ENCODE measurements at places on chromosomes 2 and 18.

- DNase-seq = no peak
Measured at GRCh38 chr2:26707747-26708146, 15.2 kb downstream of the KCNK3 start.

DNA sequence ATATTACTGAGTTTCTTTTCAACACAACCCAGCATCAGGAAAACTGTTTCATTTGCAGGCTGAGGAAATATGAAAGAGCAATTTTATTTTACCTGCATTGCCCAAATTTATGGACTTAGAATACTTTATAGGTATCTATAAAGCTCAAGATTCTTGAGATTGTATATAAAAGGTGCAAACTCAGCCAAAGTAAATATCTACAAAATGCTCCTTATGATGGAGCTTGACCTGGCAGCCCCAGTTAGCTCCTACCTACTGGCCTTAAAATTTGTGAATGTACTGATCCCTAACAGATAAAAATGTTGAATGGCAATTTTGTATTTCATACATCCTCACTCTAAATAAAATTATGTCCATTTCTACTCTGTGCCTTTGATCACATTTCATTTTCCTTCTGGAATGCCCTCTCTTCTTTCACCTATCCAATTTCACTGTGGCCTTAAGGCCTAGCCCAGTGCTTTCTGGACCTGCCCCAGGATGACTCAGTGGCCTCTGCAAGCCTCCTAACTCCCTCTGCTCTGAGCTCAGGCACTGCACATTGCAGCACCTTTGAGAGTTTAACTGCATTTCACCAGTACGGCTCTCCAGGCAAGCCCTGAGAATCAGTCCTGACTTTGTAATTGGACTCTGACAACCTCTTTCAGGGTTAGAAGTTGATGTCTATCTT is 125.9 kb downstream of the ANTXR1 start:
- peak; percentile 96 for DNase-seq

GRCh38 chr18:23906658-23907057 is 107.9 kb upstream of the TTC39C start:
- DNase-seq = peak; percentile 11

DNA sequence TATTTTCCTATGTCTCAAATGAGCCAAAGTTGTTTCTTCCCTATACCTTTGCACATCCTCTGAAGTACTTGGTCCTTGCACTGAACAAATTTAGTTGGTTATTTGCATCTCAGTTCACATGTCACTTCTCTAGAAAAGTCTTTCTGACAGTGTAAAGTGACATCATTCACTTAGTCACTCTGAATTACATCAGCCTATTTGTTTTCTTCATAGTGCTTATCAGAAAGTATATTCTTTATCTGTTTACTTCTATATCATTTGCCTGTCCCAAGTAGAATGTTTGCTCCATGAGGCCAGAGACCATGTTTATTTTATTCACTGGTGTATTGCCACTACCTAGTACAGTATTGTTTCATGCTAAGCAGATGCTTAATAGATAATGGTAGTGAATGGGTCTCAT is 173.7 kb downstream of the HNMT start:
- DNase-seq = no peak

- peak; percentile 85 for DNase-seq
Measured at GRCh38 chr2:46072101-46072820, 224.9 kb upstream of the EPAS1 start.

DNA sequence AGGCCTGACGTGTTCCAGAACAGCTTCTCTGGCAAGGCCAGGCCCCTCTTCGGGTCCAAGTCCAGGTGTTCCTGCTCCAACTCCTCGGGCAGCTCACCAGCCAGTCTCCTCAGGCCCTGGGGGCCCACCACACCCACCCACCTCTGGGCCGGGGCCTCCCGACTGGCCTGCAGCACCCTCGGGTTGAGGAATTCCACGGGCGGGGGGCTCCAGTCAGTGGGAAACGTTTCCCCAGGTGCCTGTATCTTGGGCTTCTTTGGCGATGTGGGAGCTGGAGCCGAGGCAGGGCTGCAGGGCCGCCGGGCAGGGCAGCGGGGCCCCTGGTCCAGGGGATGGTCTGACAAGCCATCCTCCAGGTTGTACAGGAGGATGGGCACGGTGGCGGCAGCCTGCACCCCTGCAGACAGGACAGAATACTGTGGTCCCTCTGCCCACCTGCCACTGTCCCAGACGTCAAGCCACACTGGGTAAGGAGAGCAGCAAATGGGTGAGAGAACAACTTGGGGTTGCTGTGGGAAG is 14.4 kb downstream of the FAM178B start:
- DNase-seq = no peak

DNA sequence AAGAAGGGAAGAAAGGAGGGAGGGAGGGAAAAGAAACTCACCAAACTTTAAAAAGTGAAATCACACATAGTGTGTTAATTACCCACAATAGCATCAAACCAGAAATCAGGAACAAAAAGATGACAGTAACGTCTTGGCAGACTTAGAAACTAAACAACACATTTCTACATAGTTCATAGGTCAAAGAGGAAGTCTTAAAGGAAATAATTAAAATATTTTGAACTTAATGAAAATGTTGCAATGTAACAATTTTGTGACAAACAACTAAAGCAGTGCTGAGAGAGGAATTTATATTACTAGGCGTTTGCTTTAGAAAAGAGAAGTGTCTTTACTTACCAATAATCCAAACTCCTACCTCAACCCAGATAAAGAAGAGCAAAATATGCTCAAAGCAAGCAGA is 505.0 kb upstream of the ID2 start:
- no peak for DNase-seq

DNA sequence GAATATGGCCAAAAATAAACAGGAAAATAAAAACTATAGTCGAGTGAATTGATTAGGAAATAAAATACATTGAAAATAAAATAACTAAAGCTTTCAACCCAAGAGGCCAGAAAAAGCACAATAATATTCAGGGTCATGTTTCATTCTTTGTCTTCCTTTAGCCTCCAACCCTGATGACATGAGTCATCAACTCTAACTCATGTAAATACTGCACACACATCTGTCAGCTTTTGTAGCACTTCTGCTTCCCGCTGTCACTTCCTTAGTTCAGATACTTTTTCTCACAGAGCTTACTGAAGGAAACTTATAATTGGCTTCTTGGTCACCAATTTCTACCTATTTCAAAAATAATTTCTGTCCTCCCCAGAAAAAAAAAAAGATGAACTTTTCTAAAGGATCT is 112.8 kb downstream of the UPP2 start:
- DNase-seq = peak; percentile 29

DNA sequence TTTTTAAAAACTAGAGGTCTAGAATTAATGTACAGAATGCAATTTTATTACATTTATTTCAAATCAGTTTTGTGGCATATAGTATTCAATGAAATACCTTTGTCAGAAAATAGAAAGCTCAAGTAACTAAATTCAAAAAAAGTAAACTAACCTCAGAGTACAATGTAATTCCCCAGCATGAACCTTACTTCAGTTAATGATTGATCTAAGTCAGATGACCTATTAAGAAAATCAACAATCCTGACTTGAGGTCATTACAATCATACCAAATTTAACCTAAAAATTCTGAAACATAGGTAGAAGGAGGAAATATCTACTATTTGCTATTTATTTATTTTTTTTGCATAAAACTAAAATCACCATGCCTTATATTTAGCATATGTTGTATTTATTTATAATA is 142.9 kb downstream of the CCDC102B start:
- DNase-seq = no peak

GRCh38 chr2:22209545-22209944 is 1085.8 kb downstream of the TDRD15 start:
- no peak for DNase-seq

DNA sequence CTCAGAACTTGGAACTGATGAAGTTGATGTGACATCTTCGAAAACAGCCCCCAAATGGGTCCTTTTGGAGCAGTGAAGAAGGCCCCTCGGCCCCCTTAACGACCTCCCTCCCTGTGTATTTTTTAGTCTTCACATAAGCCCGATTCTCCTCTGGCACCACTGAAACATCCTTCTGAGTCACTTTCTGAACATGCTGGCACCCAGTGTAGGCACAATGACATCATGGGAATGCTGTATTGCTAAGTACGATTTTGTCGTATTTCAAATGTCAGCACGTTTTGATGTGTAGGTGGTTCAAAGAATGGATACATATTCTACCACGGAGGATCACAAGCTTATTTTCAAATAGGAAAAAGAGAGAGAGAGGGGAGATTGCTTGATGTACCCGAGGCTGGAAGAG is 111.7 kb upstream of the RIOK3 start:
- no peak for DNase-seq

DNA sequence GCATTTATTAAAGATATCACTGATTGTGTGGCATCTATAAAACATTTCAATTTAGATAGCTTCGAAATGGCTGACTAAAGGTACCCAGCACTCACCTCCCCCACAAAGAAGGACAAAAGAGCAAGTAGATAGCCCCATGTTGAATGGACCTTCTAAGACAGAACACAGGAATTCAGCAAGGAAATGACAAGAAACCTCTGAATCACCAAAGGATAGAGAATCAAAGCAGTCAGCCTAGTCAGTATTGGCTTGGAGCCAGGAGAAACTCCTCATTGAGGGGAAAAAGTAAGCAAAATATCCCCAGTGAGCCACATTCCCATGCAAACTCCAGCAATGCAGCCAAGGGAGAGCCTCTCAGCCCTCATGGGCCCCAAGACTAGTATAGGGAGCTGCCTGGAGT is 113.7 kb downstream of the BARD1 start:
- peak; percentile 14 for DNase-seq

DNA sequence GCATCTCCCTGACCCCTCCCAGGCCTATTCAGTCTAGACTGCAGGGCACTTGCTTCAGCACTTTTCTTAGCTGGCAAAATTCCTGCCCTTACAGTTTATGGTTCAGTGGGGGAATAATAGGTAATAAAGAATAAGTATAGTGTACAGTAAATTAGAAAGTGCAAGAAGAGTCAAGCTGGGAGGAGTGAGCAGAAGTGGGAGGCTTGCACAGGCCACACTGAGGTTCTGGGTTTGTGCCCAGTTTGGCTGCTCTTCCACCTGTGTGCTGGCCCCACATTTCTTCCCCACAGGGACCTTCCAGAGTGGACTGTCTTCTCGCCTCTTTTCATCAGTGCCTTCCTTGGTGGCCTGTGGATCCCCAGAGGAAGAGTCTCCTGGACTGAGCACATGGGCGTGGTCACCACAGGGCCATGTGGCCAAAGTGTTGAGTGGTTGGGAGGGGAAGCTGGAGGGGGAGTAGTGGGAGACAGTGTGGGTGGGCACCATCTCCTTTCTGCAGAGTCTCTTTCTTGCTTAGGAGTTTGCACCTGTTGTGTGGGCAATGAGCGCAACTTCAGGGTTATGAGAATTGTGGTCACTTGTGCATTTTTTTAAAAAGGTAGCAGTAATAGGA is 128.6 kb upstream of the ZSWIM2 start:
- no peak for DNase-seq

GRCh38 chr2:58606799-58607198 is 365.7 kb upstream of the FANCL start:
- DNase-seq = no peak

- DNase-seq = no peak
Measured at GRCh38 chr2:28175028-28175427, 217.6 kb upstream of the FOSL2 start.

DNA sequence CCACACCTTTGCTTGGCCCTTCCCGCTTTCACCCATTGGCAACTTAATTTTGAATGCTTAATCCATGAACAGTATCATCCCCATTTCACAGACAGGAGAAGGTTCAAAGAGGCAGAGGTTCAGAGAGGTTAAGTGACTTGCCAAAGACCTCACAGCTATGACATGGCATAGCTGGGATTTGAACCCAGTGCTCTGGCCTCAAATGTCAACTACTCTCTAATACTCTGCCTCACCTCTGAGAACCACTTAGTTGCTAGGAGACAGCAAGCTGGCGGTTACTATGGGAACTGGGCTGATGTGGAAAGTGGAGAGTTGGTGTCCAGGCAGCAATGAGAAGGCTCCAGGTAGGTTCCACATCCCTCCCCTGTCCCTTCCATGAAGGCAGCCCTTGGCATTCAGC is 15.8 kb upstream of the PRSS56 start:
- no peak for DNase-seq

DNA sequence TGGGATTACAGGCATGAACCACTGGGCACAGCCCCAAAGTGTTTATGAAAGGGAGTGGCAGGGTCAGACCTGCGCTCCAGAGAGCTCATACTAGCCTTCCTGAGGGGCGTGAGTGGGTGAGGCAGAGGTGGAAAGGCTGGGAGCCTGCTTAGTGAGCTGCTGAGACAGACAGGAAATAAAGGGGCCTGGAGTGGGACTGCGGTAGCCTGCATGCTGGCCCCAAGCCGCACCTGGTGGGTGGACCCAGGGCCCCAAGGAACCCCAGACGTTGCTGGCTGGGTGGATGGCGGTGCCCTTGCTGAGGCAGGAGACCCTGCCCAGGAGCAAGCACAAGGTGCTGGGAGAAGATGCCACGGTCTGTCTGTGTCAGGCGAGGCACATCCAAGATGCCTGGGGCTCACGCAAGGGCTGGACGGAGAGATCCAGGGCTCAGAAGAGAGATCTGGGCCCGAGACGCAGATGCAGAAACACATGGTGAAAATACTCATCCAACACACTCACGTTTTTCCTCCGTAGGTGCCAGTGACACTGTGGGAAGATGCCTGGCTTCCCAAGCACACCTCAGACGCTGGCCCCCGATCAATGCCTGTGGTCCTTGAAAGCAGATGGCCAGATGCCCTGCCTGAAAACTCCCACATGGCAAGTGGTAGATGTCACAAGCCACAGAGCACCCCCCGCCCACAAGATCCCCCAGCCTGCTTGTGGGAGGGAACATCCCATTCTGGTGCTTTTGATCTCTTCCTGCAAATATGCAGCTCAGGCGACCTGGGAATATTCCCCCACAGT is 151.1 kb downstream of the GLI2 start:
- DNase-seq = no peak

Measured in iris pigment epithelial cell (primary cell).